ENCODE measurements at places on chromosomes 1 and 21. TPM values are rescaled to one million over a fixed set of nuclear protein-coding genes. Genes with fewer than 3 reads are reported as not detected.
A peak's percentile ranks its signal among the peaks of the same experiment; 100 is the strongest.

GRCh38 chr21:36928960-36929359 is 37.5 kb downstream of the HLCS start:
- DNase-seq, result no peak

GRHL3 gene
- total RNA-seq, result not detected

GRCh38 chr1:209497729-209498128 is 85.8 kb upstream of the CAMK1G start:
- no peak for DNase-seq

OR2T33 gene
- total RNA-seq, result not detected

DNA sequence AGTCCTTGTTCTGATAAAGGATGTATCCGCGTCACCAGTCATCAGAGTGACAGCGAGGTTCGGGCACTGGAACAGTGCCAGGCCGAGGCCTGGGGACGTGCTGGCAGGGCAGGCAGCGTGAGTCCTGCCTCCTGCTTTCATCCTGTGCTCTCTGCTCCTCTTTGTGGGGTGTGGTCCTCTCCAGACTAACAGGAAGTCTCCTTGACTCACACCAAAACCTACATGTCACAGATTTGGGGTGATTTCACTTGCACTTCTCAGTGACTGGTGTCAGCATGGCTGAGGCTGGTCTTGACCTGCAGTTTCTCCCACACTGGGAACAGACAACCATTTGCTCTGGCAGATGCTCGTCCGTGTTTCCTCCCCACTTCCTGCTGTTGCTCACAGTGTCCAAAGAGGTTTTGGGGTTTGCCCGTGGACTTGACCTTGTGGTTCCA is 8.8 kb upstream of the NLRP3 start:
- peak; percentile 59 for DNase-seq

- DNase-seq, result no peak
These were observed 55.2 kb upstream of the PALMD start for GRCh38 chr1:99590578-99591209.

GRCh38 chr1:4769516-4770280 is 115.3 kb downstream of the AJAP1 start:
- no peak for DNase-seq

GRCh38 chr1:43184995-43185394 is 12.9 kb downstream of the CFAP57 start:
- DNase-seq, result no peak

SOX13 gene
- 3.9 TPM for total RNA-seq

RWDD3 gene
- total RNA-seq, result 18.0 TPM

SLC5A3 gene
- 22.3 TPM for total RNA-seq

DNA sequence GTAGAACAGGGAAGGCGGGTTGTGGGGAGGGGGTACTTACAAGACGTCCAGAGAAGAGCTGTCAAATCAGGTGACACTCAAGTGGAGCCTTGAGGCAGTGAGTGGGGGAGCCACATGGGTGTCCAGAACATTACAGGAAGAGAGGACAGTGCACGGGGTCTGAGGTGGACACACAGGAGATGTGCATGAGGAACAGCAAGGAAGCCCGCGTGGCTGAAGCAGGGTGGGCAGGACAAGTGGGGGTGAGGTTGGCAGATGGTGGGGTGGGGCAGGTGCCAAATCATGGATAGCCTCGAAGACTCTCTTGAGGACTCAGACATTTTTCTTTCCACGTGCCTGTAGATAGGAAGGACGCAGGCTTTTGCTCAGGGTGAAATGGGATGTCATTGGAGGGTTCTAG is 921 bp downstream of the SMPDL3B start:
- no peak for DNase-seq

DNA sequence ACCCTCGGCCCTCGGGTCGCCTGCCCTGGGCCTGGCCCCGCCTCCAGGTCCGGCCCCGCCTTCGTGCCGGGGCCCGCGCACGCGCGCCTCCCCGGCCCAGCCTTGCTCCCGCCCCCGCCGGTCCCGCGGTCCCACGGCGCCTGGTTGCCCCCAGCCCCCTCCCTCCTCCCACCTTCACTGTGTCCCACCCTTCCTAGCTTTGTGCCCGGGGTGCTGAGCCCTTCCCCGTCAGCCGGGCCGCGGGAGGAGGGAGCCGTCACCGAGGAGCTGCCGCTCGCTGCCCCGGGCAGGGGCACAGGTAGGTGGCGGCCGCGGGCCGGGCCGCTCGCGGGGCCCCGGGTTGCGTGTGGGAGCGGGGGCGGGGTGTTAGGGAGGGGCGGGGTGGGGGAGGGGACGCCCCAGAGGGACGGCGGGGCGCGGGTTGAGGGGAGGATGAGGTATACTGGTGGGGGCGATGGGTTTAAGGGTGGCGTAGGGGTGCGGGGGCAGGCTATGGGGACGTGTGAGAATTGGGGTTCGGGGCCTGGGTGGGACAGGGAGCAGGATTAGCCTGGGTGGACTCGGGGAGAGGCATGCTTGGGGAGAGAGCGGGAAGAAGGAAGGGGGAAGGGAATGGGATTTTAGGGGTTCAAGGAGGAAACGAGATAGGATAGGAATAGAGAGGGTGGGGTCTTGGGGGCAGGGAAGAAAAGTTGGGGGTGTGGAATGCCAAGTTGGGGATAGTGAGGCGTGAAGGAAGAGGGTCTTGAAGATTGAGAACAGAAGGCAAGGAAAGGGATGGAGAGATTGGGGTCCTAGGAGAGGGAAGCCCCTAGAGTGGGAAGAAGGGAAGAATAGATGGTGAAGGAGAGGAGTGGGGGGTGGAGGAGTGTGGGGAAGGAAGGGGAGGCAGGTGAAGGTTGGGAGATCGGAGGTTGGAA is at the start of gene LRRC42:
Gene LRRC42 (plus strand): TSS at position 99 of the 920 bp plus-strand sequence. CDS start 5,650 bp downstream, outside the sequence.
- DNase-seq, result no peak

DNA sequence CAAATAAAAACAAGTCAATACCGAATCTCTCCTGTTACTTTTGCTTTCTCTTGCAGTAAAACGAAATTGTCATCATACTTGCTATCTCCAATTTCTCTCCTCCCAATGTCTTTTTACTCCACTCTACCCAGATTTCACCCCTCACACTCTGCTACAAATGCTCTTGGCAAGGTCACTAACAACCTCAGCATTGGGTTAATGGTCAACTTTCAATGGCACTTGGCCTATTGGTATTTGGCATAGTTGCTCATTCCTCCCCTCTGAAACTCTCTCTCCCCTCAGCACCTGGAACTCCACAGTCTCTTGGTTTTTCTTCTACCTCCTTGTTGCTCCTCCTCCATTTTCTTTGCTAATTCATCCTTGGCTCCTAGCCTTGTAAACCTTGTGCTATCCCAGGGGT is 367.3 kb downstream of the PTPRU start:
- DNase-seq, result no peak

- DNase-seq, result no peak
These were observed 2.2 kb upstream of the BCL9 start for GRCh38 chr1:147539122-147539575.

DNA sequence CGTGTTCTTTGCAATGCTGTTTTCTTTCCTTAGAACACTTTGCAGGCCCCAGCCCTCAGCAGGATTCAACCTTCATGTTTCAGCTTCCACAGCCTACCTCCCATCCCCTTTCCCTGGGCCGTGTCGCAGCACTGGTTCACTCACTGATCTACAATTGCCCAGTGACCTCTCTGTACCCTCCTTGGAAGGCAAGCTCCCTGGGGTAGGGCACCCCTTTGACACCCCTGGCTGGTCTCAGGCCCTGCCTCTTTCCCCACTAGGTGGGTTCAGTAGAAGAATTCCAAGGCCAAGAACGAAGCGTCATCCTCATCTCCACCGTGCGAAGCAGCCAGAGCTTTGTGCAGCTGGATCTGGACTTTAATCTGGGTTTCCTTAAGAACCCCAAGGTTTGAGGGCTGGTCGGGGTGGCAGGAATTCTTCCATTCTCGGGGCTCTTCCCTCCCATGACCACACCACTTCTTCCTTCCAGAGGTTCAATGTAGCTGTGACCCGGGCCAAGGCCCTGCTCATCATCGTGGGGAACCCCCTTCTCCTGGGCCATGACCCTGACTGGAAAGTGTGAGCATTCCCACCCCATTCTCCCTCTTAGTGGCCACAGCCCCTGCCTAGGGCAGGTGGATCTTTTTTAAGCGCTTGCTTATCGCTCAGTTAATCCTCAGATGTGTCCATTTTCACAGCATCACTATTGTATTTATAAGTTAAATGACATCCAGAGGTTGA is 7.3 kb downstream of the RHOC start:
- no peak for DNase-seq

DNA sequence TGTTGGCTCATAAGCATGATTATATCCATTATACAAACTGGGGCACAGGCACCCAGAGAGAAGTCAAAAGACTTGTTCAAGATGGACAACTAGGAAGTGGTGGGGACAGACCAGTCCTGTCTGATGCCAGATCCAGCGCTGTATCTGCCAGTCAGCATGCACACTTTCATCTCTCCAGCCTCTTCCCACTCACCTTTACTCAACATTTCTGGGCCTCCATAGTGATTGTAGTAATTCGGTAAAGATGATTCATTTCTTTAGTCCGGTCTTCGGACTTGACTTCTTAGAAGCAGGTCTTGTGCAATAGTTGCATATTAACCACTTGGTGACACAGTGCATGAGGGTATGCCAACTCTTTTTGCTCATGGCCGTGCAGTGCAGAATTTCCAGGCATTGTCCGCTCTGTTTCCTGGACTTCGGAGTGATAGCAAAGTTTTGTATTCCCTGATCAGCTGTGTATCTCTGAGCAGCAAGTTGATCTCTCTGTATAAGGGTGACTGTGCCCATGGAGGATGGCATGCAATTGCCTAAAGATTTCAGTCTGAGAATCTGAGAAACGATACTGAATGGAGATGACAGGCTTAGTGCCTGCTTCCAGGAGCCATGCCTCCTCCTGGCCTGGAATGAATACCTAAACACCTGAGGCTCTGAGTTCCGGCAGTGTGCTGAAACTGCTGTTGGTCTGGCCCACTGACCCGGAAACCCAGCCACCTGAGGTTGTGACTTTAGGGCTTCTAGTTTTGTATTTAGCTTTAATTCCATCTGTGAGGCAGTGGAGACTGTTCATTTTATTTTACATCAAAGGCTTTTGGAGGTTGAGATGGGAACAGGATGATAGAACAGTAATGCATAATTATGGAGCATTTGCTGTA is 39.0 kb downstream of the GALNT2 start:
- no peak for DNase-seq

DNA sequence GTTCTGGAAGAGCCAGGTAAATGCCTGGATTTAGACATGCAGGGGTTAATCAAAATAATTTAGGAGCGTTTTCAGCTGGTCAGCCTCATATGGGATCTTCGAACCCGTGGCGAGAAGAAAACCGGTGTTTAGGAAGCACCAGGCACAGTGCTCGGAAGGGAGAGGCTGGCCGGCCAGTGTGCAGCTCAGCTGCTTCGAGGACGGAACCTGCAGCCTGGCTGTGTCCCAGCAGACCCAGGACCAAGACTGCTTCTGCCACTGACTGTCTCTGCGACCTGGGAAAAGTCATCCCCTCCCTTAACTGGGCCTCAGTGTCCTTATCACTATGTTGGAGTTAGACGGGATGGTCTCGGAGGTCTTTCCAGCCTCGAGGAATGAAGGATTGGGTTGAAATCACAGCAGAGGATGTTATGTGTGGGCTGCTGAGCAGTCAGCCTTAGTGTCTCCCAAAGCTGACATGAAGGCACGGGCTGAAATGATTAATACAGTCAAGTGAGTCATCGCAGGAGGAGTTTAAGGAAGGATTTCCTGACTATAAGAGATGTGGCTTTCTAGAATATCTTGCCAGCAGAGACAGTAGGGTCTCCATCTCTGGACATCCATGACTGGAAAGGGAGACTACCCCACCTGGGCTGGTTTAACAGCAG is 20.8 kb downstream of the PPFIA4 start:
- no peak for DNase-seq

NCF2 gene
- 7.5 TPM for total RNA-seq

Data from activated naive CD8-positive, alpha-beta T cell treated with anti-CD3 and anti-CD28 coated beads, Interleukin-2, amount 10 ng/mL, durations not matched to agents 7 days and 5 days (primary cell).